ENCODE measurements at places on chromosomes 12 and 14.

GRCh38 chr12:67740711-67741110 is 92.2 kb downstream of the DYRK2 start:
- DNase-seq = no peak

GRCh38 chr12:114767906-114768722 is 84.1 kb upstream of the TBX3 start:
- DNase-seq = no peak

GRCh38 chr12:67873355-67873754 is 115.9 kb upstream of the IFNG-AS1 start:
- DNase-seq = no peak

DNA sequence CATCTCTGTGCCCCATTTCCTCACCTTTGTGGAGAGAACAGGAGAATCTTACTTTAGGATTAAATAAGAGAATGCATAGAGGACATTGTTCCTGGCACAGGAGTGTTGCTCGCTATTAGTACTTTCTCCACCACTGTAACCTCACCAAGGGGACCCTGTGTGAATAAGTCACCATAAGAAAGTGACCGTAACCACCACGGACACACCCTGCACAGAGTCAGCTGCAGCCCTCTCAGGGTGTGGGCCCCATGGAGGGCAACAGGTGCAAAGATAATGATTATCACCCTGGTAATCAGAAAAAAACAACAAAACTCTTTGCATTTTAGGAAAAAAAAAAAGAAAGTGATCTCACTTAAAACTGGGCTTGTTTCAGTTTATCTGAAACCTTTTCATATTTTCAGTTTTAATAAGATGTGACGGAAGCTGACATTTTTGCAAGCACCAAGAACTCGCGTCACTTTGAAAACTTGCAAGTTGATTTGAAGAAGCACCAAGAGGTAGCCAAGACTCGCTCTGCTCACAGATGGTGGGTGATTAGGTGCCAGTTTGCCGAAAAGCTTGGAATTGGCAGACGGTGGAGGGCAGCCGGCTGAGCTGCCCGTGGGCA is 87.0 kb upstream of the VRK1 start:
- no peak for DNase-seq

DNA sequence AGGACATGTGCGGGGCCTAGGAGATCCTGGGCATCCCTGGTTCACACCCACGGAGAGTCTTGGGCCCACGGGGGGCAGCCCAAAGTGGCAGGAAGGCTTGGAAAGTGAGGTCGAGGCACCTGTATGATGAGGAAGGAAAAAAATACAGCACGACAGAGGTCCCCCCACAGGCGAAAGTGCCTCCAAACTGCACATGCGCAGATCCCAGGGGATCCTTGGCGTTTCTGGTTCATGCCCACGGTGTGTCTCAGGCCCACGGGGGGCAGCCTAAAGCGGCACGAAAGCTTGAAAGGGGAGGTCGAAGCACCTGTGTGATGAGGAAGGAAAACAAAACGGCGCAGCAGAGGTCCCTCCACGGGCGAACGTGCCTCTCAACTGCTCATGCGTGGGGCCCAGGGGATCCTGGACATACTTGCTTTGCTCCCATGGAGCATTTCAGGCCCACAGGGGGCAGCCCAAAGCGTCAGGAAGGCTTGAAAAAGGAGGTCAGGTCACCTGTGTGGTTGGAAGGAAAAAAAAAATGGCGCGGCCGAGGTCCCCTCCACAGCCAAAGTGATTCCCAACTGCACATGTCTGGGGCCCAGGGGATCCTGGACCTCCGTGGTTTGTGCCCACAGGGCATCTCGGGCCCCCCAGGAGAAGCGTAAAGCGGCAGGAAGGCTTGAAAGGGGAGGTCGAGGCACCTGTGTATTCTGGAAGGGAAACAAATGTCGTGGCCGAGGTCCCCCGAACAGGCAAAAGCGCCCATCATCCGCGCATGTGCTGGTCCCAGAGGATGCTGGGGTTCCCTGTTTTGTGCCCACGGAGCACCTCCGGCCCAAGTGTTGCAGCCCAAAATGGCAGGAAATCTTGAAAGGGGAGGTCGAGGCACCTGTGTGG is 582.6 kb downstream of the ALG10 start:
- DNase-seq = peak; percentile 23

DNA sequence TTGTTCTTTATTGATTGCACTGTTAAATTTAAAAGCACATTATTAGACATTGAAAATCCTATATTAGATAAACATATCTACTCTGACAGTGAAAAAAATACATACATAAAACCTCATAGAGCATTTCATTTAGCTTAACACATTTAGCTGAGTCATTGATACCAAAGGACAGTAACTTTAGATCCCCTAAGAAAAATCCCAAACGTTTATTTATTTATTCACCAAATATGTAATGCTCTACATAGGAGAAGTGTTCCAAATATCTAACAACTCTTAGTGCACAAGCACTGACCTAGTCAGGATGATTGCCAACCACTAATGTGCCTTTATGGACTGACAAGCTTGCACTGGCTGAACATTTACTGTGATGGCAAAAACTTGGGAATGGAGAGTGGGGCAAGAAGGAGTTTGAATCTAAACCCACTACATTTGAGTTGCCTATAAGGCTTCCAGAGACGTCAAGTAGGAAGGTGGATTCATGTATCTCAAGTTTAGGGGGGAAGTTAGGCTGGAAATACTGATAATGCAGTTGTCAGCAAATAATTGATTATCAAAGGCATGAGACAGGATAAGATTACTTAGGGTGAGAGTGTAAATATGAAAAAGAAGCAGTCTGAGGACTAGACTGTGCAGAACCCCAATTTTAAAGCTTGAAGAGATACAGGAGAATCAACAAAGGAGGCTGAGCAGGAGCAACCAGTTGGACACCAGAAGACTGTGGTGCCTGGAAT is 156.4 kb downstream of the PLCZ1 start:
- no peak for DNase-seq

DNA sequence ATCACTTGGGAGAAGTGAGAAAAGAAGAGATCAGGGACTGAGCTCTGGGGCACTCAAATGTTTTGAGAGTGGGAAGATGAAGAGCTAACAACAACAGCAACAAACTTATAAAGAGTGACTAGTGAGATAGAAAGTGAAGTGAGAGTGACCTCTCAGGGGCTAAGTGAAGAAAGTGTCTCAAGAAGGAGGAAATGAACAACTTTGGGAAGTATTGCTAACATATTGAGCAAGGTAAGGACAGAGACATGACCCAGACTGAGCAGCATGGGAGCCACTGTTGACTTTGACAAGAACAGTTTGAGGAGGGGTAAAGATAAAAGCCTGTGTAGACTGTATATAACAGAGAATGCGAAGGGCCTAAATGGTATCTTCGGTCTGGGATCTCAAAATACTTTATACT is 155.1 kb upstream of the BTG1 start:
- DNase-seq = no peak

GRCh38 chr12:130835011-130835410 is 4.0 kb downstream of the STX2 start:
- no peak for DNase-seq

DNA sequence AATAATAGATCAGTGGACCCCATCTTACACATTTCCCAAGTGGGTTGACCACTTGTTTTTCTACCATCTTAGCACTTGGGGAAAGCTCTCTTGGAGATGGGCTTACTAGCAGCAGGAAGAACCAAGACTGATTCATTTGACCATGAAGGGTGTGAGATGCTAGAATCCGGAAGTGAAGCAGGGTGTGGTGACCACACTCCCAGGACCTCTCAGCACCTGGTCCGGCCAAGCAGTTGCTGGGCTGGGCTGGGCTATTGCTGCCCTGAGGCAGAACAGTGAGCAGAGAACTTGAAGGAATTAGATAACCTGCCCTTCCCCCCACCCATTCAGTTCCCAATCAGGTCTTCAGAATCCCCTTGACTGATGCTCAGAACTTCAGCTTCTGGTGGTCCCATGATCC is 24.4 kb downstream of the ADCY6 start:
- no peak for DNase-seq

- peak; percentile 52 for DNase-seq
Measured at GRCh38 chr12:98752726-98753125, 107.6 kb downstream of the APAF1 start.

DNA sequence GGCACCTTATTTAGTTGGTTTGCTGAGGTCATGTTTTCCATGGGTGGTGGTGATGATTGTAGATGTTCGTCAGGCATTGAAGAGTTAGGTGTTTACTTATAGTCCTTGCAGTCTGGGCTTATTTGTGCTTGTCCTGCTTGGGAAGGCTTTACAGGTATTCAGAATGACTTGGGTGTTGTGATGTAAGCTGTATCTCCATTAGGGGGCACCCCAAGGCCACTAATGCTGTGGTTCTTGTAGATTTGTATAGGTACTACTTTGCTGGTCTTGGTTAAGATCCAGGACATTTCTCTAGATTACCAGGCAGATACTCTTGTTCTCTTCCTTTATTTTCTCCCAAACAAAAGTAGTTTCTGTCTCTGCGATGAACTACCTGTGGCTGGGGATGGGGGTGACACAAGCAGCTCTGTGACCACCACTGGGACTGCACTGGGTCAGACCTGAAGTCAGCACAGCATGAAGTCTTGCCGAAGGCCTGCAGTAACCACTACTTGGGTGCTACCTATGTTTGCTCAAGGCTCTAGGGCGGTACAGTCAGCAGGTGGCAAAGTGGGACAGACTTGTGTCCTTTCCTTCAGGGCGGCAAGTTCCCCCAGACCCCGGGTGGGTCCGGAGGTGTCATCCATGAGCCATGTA is 35.8 kb upstream of the FBXO33 start:
- DNase-seq = no peak

DNA sequence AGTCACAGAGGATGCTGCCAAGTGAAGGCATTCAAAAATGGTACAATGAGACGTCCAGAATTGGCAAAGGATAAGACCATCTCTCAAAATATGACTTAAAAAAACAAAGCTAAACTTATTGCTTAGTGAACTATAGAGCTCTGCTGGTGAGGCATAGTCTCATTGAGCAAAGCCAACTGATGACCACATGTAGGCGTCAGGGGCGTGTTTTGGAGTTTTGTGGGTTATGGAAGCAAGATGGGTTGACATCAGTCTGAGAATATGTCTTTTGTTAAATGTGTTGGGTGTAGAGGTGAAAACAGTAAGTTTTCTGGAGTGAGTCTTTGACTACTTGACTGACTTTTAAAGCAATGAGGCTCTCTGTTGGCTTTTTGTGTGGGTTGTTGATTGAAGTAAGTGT is 47.2 kb downstream of the ATL1 start:
- DNase-seq = no peak

DNA sequence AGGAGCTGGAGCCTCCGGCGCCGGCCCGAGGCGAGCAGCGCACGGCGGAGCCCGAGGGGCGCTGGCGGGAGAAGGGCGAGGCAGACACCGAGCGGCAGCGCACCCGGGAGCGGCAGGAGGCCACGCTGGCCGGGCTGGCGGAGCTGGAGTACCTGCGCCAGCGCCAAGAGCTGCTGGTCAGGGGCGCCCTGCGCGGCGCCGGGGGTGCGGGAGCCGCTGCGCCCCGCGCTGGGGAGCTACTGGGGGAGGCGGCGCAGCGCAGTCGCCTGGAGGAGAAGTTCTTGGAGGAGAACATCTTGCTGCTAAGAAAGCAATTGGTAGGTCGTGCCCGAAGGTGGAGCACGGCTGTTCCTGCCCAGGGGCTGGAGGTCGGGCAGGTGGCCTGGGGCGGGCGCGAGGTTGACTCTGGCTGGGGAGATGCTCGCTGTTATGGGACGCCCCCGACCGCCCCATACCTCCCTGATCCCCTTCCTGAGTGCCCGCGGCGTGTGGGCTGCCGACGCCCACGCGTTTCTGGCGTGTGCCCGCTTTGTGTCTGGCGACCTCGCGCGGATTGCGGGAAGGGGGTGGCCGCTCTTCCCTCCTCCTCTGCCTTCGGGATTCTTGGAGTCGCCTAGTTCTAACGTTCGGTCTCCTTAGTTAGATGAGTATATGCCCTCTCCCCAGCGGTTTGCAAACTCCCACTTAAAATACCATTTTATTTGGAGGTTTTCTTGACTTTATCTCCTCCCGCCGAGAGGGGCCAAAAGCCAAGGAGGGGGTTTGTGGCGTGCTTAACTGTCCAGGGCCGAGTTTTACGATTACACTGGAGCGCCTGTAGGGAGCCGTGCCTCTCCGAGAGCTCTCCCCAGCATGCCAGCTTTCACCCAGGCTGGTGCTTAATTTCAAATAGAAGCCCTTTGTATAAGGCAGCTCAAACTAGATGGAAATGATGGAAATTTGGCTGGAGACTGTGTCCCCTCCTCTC is 752 bp downstream of the DACT1 start:
- no peak for DNase-seq

GRCh38 chr14:42224053-42224888 is 617.6 kb downstream of the LRFN5 start:
- DNase-seq = peak; percentile 32

DNA sequence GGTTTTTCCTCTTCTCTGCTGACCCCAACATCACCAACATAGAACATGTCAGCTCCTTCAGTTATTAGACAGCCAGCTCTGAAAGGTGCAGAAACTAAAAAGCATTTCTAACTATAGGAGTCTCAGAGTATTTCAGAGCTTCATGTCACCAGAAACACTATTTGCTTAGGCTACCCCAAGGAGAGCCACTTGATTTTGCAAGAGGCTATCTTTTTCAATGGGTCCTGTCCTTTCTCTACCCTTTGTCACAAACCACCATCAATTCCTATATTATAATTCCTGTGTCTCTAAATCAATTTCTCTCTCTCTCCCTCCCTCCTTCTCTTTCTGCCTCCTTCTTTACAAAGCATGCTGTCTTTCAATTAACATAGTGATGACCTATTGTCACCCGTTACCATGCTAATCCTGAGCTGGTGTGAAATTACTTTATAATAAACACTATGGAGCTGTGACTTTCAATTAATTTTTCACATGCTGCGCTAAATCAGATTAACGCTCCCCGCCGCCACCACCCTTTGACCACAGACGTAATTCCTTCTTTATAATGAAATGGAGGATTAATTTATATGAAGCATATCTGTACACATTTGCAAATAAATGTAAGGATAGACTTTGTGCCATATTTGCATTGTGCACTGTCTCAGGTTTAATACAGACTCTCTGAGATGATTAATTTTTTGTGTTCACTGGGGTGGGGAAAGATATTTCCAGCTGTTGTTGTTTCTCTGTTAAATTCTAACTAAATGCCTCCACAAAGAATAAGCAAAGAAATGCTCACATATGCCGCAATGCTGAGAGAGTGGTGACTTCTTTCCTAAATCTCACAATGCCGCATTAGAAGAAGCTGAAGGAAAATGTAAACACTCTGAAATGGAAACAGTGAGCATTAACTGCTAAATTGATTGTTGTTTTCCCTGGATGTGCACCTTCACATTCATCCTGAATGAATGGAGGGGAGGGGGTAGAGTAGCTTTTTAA is 418.6 kb downstream of the PDZRN4 start:
- no peak for DNase-seq

- DNase-seq = no peak
Measured at GRCh38 chr12:90407841-90408240, 547.1 kb downstream of the CCER1 start.

- DNase-seq = no peak
Measured at GRCh38 chr12:115251727-115252126, 567.8 kb upstream of the TBX3 start.

GRCh38 chr14:36495666-36496065 is 24.4 kb downstream of the NKX2-1 start:
- DNase-seq = no peak

- no peak for DNase-seq
Measured at GRCh38 chr14:23481362-23481970, 12.0 kb downstream of the NGDN start.
